Central memory CD8-positive, alpha-beta T cell (primary cell): ENCODE measurements at places on chromosomes 4 and X.

DNA sequence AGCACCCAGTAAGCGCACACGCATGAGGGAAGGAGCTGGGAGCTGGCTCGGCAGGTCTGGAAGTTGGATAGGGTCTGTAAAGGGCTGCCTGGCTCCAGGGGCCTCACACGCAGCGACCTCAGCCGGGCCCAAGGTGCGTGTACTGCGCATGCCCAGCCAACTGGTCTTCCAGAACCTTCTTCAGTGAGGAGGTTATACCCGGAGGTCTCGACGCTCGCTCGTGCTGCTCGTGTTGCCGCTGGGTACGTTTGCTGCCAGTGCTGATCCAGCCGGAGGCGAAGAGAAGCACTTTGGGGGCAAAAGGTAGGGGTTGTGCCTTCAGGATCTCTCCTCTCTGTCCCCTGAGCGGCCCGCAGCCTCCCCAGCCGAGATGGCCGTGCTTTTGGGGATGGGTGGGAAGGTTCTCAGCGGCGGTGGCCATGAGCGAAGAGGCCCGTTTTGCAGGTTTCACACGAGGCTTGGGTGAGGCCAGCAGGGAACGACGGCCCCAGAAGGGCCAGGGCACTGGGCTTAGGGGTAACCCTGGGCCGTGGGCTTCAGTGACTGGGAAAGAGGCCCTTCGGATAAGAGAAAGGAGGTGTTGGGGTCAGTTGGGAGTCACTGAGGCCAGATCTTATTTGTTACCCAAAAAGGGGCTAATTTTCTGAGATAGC is 3.8 kb upstream of the CXCL9 start:
- DNase-seq, result no peak

DNA sequence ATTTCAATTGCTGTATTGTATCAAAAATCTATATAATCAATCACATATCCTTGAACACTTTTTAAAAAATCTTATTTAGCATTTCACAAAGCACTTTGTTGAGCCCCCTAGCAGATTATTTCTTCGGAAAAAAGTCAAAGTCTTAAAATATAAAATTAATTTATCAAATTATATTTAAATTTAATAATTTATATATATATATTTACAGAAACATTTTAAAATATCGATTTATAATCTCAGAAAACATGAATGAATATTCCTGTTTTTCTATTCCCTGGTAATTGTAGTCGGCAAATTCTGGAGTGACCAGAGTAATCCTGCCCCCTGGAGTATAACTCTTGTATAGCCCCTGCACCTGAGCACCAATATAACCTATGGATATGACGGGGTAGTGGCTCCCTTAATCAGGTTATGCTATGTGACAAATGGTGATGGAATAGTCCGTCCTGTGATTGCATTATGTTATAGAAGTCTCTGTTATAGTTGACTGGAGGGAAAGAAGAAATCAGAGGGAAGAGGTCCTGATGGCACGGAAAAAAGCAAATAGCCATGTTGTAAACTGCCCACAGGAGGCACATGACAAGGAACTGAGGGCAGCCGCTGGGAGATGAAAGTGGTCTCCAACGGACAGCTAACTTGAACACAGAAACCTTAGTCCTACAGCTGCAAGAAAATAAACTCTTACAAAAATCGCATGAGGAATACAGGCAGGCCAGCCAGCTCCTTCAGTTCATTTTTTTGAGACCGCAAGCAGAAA is 1092.3 kb downstream of the ARAP2 start:
- DNase-seq, result no peak

GRCh38 chr4:104740161-104740560 is 245.5 kb upstream of the CXXC4 start:
- DNase-seq, result no peak

DNA sequence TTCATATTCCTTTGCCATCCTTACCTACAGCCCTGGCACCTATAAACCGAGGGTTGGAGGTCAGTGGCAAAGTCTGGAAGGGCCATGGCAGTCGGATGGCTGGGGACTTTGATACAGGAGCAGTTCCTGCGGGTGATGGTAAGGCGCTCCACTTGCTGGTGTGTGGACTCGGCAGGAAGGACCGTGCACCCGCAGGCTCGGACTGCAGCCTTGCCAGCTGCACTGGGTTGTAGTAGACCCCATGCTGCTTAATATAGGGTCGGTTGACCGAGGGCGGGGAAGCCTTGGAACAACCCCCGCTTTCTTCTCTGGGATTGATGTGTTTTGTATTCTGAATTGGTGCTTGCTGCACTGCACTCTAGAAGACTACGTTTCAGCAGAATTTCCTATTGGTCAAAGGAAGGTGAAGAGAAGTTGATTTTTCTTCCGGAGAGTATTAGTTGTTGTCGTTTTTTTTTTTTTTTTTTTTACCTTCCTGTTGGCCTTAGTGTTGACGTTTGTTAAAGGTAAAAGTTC is 638 bp downstream of the BLTP1 start:
- no peak for DNase-seq

DNA sequence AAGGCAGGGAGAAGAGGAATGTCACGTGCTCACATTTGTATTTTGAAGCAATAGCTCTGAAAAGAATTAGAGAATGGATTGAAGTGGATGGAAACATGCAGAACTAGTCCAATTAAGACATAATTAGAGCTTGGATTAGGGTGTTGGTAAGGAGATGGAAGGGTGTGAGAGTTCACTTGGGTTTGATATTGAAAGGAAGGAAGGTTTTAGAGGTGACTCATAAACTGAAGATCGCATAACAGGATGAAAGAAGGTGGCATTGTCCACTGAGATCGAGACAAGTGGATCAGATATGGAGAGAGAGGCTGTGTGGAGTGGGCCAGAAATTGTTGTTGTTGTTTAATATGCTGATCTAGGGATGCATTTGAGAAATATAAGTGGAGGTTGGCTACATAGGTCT is 244.0 kb upstream of the SMIM31 start:
- no peak for DNase-seq

GRCh38 chr4:118158763-118159375 is 124.6 kb downstream of the NDST3 start:
- DNase-seq, result no peak

DNA sequence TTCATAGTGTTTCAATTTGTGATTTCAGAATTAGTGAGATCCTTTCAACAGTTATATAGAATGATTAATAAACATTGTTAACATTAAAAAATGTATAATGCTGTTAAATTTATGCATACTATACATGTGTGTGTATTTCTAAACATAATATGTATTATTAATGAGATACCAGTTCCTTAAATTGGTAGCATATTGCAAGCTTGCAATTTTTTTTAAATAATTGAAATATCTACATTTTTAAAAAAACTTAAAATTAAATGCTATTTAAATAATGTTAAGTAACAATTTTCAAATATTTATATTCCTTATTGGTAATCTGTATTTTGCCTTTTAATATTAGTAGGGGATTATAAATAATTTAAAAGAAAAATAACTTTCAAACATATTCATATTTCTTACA is 1479.5 kb upstream of the PCDH7 start:
- no peak for DNase-seq

DNA sequence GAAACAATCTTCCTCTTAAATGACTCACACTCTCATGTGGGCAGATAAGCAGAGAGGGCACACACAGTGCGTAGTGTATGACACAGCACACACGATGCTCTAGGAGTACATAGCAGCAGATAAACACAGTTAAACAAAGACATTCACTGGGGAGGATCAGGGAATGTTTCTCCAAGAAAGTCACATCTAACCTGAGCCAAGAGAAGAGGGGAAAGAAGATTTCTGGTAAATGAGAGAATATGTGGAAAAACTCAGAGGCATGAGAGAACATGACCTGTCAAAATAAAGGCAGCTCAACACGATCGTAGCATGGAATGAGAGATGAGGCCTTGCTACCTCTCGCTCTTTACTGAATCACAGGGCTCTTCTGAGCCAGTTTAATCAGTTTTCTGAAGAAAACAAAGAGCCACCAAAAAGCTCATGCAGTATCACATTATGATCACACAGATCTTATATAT is 251.0 kb downstream of the ANK2 start:
- no peak for DNase-seq

- DNase-seq, result no peak
Measured at GRCh38 chrX:40007756-40008705, 89.7 kb downstream of the BCOR start.
